Germinal center (tissue), 1 donor: ENCODE measurements at places on chromosomes 1 and 21.

- no peak for DNase-seq
Observed at GRCh38 chr1:157472056-157472701, 80.1 kb downstream of the FCRL5 start.

GRCh38 chr1:221841251-221841982 lies 99.5 kb upstream of the DUSP10 start:
- no peak for DNase-seq

DNA sequence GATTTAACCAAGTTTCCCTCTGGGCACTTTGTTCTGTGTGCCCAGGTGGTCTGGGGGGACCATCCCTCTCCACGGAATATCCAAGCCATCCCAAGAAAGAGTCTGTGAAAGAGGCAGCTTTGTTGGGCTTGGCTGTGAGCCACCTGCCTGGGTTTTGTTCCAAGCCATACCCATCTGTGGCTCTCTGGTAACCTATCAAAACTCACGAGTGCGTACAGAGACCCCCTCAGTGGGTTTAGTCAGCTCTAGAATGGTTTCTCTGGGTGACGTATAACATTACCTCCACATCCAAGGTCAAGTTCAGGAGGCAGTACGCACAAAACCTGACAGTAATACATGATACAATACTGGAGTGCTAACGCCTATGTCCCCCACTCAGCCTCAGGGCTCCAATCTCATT lies 54.2 kb downstream of the DNTTIP2 start:
- no peak for DNase-seq

DNA sequence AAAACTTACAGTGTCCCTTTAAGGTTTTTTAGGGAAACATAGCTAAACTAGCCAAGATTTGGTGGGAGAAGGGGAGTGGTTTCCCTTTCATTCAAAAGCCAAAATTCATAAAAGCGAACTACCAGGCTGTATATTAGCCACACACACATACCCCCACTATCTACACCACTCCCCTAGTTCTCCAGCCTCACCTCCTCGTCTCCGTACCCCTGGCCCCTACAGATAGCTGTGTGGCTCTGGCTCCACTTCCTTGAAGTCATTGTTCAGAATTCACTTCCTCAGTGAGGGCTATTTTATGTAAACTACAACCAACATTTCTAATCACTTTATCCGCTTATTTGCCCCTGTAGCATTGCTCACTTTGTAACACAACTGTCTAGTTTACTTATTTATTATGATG lies 5.3 kb upstream of the DPH5 start:
- no peak for DNase-seq

GRCh38 chr1:19654386-19654785 lies 10.3 kb downstream of the NBL1 start:
- DNase-seq: no peak

- DNase-seq: peak; percentile 89
Observed at GRCh38 chr1:2314803-2315673, 76.3 kb downstream of the MORN1 start.

GRCh38 chr1:184469396-184469795 lies 82.6 kb downstream of the C1orf21 start:
- no peak for DNase-seq

DNA sequence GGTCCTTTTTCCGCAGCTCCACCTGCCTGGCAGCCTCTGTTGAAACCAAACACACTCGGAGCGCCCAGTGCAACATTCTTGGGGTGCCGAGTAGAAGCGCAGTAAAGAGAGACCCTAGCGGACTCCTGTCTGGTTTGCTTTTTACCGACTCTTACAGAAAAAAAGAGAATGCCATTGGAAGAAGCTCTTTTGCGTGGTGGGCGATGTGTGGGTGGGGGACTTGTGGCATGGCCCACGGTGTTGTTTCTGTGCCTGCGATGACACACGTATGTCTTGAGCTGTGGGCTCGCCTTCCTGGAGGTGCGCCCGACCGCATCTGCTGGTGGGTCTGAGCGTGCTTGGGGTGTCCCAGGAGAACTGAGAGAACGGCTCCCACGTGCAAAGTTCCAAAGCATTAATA lies 7.3 kb upstream of the BARHL2 start:
- no peak for DNase-seq

DNA sequence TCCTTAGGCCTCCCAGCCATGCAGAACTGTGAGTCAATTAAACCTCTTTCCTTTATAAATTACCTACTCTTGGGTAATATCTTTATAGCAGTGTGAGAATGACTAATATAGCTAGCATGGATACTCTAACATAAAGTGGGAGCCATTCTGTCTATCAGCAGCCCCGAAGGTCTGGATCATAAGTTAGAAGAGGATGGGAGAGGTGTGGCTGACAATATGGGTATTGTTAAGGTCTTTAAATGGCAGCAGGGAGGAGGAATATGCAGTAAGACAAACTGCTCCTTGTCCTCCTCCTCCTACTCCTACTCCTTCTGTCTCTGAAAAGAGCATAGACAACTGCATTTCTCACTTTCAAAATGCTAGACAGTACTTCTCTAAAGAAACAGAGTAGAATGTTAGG lies 214.0 kb upstream of the C1orf87 start:
- no peak for DNase-seq

- no peak for DNase-seq
Observed at GRCh38 chr21:19648391-19648790, 1244.8 kb upstream of the TMPRSS15 start.

DNA sequence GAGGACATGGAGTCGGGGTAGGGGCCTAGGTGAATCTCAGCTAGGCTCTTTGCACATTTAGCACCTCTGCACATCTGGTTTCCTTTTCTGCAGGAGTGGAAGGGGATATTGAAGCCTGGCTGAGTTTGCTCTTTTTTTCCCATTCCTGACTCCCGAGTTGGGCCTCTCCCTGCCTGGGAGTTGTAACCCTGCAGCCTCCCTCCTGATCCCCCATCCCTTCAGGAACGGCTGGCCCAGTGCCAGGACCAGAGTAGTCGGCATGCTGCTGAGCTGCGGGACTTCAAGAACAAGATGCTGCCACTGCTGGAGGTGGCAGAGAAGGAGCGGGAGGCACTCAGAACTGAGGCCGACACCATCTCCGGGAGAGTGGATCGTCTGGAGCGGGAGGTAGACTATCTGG lies 836 bp downstream of the OLFML3 start:
- no peak for DNase-seq

DNA sequence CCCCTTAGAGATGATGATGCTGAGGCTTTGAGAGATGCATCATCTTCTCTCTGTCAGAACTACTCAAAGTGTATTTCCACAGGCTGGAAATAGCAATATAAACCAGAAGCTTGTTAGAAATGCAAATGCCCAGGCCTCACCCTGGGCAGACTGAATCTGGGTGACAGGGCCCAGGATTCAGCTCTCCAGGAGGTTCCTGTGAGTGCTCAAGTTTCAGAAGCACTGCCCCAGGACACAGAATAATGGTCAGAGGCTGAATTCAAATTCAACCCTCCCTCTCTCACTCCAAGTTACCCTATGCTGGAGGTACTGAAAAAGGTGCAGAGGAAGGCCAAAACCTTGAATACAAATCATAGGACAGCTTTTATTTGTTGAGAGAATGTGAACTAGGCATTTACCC lies 98.5 kb upstream of the NGF start:
- no peak for DNase-seq

- no peak for DNase-seq
Observed at GRCh38 chr1:177755851-177756560, 213.9 kb downstream of the SEC16B start.

- no peak for DNase-seq
Observed at GRCh38 chr1:3907031-3907534, 7.0 kb upstream of the C1orf174 start.

DNA sequence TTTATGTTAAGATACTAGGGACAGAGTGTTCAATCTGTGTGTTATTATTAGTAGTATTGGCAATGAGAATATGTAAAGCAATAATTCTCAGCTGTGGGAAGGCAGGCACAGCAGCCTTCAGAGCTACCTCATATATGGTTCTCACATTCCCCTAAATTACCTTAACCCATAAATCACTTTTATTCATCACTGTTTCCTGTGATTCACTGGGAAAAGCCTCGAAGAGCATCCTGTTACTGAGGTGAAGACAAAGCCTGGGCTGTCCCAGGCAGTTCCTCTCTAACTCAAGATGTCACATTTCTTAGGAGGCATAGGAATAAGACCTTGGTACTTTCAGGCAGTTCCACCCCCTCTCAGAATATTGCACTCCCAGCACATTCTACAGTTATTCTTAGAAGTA lies 965.7 kb downstream of the NCAM2 start:
- DNase-seq: no peak

- DNase-seq: no peak
Observed at GRCh38 chr1:79259390-79260336, 253.1 kb upstream of the ADGRL4 start.

DNA sequence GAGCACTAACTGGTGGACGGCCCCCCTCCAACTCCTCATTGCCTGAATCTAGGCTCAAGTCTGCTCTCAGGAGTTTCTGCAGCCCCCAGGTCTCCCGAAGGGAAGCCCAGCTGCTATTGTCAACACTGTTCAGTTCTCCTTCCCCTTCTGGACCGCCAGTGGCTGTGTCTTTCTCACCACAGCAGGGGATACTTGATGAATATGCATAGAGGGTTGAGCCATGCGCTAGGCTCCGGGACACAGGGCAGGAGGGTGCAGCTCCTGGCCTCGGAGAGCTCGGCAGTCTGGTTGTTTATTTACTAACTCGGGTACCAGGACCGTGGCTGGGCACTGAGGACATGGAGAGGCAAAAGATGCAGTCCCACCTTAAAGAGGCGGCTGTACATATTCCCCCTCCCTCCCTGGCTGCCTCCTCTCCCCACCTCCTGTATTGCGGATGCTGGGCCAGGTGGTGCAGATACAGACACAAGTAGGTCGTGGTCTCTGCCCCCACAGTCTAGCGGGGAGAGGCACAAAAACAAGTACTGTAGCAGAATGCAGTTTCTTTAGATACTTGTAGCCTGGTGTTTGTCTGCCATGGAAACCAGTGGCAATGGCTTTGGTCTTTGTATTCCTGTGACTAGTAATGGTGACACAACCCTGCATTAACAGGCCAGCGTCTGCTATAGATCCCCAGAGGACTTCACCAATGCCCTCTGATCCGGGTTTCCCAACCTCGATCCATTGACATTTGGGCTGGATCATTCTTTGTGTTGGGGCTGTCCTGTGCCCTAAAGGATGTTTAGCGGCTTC lies 26.2 kb downstream of the ARHGEF10L start:
- no peak for DNase-seq

DNA sequence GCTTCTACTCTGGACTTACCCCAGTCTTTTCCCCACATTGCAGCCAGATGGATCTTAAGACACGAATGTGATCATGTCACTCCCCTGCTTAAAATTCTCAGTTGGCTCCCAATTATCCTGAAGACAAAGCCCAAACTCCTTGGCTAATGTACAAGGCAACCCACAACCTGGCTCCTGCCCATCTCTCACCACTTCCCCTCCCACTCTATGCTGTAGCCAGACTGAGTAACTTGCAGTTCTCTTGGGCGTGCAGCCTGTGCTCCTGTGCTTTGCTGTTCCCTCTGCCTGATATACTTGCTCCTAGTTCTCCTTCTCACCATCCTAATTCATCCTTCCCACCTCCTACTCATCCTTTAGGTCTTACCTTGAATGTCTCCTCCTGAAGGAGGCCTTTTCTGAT lies 56.2 kb downstream of the LGR6 start:
- no peak for DNase-seq

DNA sequence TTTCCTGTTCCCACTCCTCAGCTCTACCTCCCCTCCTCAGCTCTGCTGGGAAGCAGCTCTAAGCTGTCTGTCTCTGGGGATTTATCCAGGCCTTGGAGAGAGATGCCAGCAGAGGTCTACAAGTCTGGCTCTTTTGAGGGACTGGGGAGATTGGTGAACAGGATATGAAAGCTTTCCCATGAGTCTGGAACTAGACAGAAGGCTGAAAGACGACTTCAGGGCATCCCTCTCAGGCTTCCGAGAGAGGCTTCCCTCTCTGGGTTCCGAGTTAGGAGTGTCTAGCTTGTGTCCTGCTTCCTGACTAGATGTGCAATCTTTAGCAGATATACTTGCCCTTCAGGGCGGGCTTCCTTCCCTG lies 733 bp downstream of the TMEM35B start:
- DNase-seq: no peak

GRCh38 chr1:201430776-201431175 lies 9.2 kb upstream of the TNNI1 start:
- DNase-seq: no peak

- DNase-seq: no peak
Observed at GRCh38 chr1:37186246-37186756, 152.0 kb upstream of the GRIK3 start.

DNA sequence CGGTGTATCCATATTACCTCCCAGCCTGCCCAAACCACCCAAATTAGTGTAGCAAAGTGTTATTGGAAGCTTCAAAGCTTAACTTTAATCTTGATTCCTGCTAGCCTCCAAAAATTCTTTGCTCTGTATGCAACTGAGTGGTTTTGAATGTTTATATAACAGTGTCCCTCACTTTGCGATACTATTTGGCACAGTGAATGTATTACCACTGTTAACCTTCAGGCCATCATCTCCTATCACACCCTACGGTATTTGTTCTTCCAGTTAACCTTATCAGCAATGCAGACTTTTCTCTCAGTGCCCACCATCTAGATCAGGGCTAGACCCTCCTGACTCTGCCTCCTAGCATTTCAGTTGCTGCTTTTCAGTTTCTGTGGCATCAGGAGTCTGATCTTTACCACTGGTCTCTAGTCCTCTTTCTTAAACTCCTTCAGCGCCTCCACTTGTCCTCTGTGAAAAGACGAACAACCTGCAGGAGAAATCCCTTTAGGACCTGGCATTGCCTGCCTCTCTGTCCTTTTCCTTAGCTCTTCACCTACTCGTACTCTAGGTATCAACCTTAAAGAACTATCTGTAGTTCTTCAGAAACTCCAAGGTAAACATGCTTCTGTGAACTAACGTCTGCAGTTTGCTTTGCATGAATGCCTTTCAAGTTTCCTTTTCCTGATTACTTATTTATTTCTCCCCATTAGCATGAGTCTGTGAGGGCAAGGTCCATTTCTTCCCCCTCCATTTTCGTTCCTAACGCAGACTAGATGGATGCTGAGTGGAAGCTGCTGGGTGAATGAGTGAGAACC lies 71.7 kb downstream of the SNX7 start:
- no peak for DNase-seq

- DNase-seq: peak; percentile 36
Observed at GRCh38 chr1:44031252-44032169, at the start of gene SLC6A9. TSS of gene SLC6A9 (minus strand) at chr1:44031462. CDS start at chr1:44024277, 7,185 bp downstream.

DNA sequence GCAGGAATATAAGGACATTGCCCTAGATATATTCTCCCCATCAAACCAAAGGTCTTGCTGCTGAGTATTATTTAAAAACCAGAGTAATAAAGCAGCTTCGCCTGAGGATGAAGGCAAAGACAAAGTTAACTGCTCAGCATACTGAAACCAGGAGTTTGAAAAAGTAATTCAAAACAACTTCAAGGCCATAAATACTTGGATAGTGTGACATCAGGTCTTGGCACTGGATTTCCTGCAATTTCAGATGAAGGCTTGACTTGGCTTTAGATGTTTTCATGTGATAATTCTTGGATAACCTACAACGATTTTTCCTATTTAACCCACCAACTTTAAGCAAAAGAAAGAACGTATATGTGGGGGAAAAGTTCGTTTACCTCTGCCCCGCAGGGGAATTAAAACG lies 10.6 kb downstream of the SOD1 start:
- DNase-seq: no peak

GRCh38 chr1:34272152-34272551 lies 95.4 kb downstream of the C1orf94 start:
- no peak for DNase-seq

- no peak for DNase-seq
Observed at GRCh38 chr1:73755649-73756048, 442.3 kb downstream of the LRRIQ3 start.

- DNase-seq: no peak
Observed at GRCh38 chr1:207698822-207699483, 52.9 kb upstream of the CD46 start.

GRCh38 chr1:163821679-163822078 lies 499.9 kb downstream of the NUF2 start:
- DNase-seq: no peak
